ENCODE measurements at places on chromosomes 2 and 18. TPM values are rescaled to one million over a fixed set of nuclear protein-coding genes. Genes with fewer than 3 reads are reported as not detected.
A peak's percentile ranks its signal among the peaks of the same experiment; 100 is the strongest.

GRCh38 chr2:227460070-227460485 is 11.9 kb upstream of the AGFG1 start:
- peak overlapping the region; percentile 89 for H3K27ac ChIP-seq
- peaks cover 3% of the 10 kb centered on the region for H3K36me3 ChIP-seq

The CFAP221 gene
- not detected for total RNA-seq

DNA sequence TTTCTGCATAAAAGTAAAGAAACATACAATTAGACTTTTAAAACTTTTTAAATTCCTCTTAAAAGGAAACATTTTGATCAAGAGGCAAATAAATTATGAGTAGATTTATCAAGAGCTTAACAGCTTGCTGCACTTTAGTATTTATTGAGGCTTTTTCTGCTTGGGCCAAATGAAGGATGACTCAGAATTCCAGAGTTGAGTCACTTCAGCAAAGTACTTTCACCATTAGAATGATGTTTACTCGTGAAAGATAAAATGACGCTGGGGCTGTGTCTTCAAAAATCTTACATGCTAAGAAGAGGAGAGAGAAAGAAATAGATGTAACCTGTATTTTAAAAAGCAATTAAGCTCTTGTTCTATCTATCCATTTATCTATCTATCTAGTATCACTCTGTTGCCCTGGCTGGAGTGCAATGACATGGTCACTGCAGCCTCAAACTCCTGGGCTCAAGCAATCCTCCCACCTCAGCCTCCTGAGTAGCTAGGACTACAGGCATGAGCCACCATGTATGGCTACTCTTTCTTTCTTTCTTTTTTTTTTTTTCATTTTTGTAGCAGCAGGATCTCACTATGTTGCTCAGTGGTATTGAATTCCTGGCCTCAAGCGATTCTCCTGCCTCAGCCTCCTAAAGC is 75.3 kb upstream of the RIOK3 start:
- H3K4me3 ChIP-seq, result no peak overlapping the region
- H3K36me3 ChIP-seq, result peaks cover 1% of the 10 kb centered on the region
- no peak overlapping the region for H3K27ac ChIP-seq

GRCh38 chr2:241966647-241967466 is 97.3 kb downstream of the RTP5 start:
- H3K4me3 ChIP-seq, result peak overlapping the region; percentile 70
- DNase-seq, result peak; percentile 7
- H3K36me3 ChIP-seq, result peaks cover 4% of the 10 kb centered on the region
- peaks cover 18% of the 10 kb centered on the region for H3K4me1 ChIP-seq

The FOXD4L1 gene
- total RNA-seq, result 0.23 TPM

DNA sequence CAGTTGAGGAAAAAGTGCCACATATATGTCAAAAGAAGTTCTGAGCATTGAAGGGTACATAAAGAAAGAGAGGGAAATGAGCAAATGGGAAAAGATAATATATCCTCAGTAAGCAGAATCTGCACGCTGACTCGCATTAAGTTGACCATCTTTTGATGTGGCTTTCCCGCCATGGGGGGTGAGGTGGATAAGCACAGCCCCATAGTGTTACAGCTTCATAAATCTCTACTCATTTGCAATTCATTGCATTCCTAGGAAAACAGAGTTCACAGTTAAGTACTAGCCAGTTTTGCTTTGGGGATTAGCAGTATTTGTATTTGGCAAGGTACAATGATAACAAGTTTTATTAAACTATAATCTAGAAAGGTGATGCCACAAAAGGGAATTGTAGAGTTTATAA is 814.2 kb downstream of the LRP1B start:
- H3K36me3 ChIP-seq, result no peaks in the 10 kb centered on the region
- H3K27ac ChIP-seq, result no peak overlapping the region
- H3K27me3 ChIP-seq, result no peaks in the 10 kb centered on the region
- H3K4me3 ChIP-seq, result no peak overlapping the region
- no peaks in the 10 kb centered on the region for H3K4me1 ChIP-seq

The RPRM gene
- total RNA-seq, result 0.23 TPM

DNA sequence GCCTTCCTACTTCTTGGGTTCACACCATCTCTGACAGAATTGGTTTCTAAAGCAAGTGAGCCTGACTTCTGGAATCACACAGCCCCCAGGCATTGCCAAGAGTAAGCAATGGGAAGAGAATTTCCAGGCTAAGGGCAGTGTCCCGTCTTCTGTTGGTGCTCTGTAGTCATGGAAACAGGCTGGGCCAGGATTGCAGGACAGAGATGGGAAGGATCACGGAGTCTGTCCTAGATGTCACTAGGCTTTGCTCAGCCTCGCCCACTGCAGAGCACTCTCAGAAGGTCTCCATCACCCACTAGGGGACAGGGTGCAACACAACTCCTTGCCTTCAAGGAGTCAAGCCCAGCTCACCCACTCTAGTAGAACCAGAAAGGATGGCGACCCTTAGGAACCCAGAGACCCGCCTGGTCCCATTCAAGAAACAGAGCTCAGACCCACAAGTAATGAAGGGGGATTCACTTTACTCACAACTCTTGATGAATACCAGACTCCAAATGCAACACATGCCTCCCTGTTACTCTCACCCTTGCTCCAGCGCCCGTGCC is 48.6 kb upstream of the TEX51 start:
- no peak overlapping the region for H3K4me3 ChIP-seq
- no peak overlapping the region for H3K27ac ChIP-seq
- no peak for DNase-seq
- H3K36me3 ChIP-seq, result no peaks in the 10 kb centered on the region

- H3K4me3 ChIP-seq, result no peak overlapping the region
- no peak for DNase-seq
- H3K27ac ChIP-seq, result no peak overlapping the region
- no peaks in the 10 kb centered on the region for H3K36me3 ChIP-seq
- peaks cover 18% of the 10 kb centered on the region for H3K4me1 ChIP-seq
Measured at GRCh38 chr2:109406301-109406700, 207.5 kb downstream of the SEPTIN10 start.

DNA sequence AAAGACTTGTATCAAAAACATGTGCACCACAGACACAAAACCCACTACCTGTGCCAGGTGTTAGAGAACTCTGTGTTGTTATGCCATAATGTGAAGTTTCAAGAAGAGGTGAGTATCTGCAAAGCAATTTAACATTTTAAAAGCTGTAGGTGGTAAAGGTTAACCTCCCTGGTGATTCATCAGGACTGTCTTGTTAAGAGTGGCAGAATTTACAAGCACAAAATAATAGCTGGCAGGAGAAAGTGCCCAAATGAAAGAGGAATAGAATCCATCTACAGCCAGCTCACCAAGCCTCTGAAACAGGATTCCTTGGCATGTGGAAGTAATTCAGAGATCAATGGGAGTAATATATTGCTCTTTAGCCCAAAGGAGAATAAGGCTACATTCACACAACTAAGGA is 230.7 kb downstream of the AFF3 start:
- peaks cover 3% of the 10 kb centered on the region for H3K4me1 ChIP-seq
- H3K27me3 ChIP-seq, result no peaks in the 10 kb centered on the region
- no peak overlapping the region for H3K27ac ChIP-seq
- no peak overlapping the region for H3K4me3 ChIP-seq
- no peaks in the 10 kb centered on the region for H3K36me3 ChIP-seq

The ITGA4 gene
- 61.6 TPM for total RNA-seq

DNA sequence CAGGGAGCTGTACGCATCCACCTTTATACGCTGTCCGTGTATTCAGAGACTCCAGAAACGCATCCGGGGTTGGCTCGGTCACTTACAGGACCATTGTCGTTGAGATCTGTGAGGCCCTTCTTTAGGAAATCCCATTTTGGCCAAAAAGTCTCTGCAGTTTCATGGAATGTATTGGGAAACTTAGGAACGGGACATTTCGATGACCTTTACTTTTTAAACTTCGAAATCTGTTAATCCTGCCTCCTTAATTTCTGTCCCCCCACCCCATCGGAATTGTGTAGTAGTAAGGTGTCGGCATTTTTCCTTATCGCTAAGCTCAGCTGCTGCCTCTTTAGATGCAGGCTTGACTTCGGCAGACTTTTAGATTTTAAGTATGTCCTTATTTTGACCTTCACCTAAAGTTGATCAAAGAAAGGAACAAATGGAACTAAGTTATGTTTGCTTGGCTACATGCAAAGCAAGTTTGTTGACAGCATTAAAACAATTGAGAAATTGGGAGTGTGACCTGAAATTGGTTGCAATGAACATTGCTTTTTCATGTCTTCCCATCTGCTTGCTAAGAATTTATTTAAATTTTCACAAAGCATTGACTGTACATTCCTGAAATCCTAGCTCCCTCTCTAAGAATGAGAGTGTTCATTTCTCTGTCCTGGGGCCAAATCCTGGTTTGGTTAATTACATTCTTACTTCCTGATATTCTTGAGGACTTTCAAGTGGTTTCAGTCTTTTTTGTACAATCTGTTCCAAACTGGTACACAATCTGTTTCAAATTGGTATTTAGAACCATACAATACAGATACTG is 884 bp upstream of the RAPH1 start:
- peaks cover 19% of the 10 kb centered on the region for H3K4me1 ChIP-seq
- H3K27ac ChIP-seq, result no peak overlapping the region

DNA sequence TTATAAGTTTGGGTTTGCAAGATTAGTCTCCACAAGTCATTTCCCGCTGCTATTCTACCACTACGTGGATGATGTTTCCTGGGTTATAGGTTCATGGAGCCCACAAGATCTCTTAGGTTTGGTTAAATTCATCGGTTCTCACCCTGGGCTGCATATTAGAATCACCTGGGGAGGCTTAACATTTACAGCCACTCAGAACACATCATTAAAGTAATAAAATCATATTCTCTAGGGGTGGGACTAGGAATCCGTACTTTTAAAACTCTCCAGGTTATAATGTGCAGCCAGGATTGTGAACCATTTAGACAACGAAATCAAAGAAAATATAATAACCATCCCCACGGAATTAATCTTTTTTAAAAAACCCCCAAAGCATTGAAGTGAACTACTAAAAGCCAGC is 167.7 kb downstream of the ACTR3 start:
- no peaks in the 10 kb centered on the region for H3K4me1 ChIP-seq
- no peak overlapping the region for H3K4me3 ChIP-seq
- no peak for DNase-seq
- H3K27ac ChIP-seq, result no peak overlapping the region
- H3K27me3 ChIP-seq, result peaks cover 14% of the 10 kb centered on the region

The HOXD13 gene
- total RNA-seq, result not detected

The ABCB11 gene
- total RNA-seq, result not detected

DNA sequence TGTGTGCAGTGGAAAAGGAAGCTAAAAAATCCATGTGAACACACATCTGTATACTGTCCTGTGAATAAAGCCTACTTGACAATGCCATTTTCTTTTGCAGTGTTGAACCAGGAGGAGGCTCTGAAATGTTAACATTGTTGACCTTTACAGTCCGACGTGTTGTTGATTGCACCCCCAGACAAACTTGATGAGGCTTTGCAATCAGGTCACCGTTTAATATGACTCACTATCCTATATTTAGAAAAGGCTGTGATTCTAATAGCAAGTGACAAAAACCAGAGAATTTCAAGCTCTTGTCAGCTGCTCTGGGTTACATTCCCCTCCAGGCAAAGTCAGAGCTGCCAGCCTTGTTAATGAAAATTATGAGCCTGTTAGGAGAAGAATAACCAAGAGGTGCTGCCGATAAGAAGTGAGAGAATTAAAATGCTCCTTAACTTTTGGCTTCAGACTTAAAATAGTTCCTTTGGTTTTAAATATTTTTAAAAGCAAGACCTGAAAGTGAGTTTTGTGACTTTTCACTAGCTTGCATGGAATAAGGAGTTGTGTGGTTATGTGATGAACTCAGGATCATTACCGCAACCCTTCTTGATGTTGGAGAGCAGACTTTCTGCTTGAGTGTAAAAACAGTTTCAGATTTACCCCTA is 162.1 kb downstream of the QPCT start:
- H3K36me3 ChIP-seq, result no peaks in the 10 kb centered on the region
- peaks cover 3% of the 10 kb centered on the region for H3K27me3 ChIP-seq
- H3K4me1 ChIP-seq, result no peaks in the 10 kb centered on the region
- no peak overlapping the region for H3K4me3 ChIP-seq
- H3K27ac ChIP-seq, result no peak overlapping the region

DNA sequence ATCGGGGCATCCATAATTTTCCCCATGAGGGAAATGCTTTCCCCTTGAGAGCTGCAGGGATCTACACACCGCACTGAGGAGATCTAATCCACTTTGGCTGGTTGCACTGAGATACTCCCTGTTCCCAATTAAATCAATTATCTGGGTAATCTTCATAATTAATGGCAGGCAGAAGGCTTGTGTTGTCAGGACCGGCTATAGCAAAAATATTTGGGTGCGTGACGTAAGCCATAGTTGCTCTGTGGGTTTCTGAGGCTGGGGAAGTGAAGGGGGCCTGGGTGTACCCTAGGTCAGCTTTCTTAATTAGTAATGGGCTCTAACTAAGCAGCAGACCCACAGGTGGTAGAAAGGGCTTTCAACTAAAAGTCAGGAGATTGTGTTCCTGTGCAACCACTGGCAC is 62.8 kb upstream of the UPP2 start:
- no peak overlapping the region for H3K4me3 ChIP-seq
- no peak overlapping the region for H3K27ac ChIP-seq
- H3K27me3 ChIP-seq, result peaks cover 16% of the 10 kb centered on the region

The ZAP70 gene
- 218 TPM for total RNA-seq

GRCh38 chr18:79556829-79557585 is 122.6 kb upstream of the CTDP1 start:
- H3K4me3 ChIP-seq, result no peak overlapping the region
- H3K4me1 ChIP-seq, result no peaks in the 10 kb centered on the region
- DNase-seq, result no peak
- no peak overlapping the region for H3K27ac ChIP-seq

The CDCA7 gene
- total RNA-seq, result 91.7 TPM

The PRSS56 gene
- total RNA-seq, result not detected

GRCh38 chr2:111034606-111035005 is 86.1 kb upstream of the BCL2L11 start:
- H3K27ac ChIP-seq, result no peak overlapping the region
- no peak overlapping the region for H3K4me3 ChIP-seq
- H3K4me1 ChIP-seq, result peaks cover 45% of the 10 kb centered on the region
- DNase-seq, result no peak

DNA sequence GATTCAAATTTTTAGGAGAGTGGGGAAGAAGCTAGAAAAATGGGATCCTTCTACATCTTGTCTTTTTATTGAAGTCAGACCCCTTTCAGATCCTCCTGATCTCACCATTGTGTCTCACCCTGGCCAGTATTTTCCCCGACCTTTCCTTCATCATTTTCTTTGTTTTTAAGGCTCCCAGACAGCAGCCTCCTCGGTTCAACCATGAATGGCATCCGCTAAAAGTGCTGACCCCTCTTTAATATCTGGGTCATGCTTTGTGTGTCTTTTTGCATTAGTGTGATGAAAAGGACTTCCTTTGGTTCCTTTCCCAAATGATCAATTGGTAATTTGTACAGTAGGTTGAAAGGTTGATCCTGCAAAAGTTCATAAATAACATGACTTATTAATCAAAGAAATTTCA is 26.7 kb upstream of the THOC1 start:
- no peak overlapping the region for H3K27ac ChIP-seq
- no peak overlapping the region for H3K4me3 ChIP-seq
- H3K27me3 ChIP-seq, result peaks cover 11% of the 10 kb centered on the region
- no peaks in the 10 kb centered on the region for H3K4me1 ChIP-seq

DNA sequence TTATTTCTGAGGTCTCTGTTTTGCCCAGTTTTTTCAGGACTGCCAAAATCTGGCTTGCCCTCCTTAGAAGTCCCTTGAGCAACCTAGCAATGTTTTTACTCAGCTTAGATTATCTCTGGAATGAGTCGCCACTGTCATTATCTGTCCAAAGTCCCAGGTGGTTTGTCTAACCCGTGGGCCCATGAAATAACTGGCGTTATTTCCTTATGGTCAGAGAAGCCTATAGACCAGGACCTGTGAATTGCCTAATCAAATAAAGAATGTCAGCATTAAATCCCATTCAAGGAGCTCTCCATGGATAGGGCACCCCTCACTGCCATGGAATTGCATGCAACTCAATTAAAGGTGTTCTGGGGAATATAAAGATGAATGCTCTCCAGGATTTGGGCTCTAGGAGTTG is 373.9 kb downstream of the SETBP1 start:
- no peak overlapping the region for H3K4me3 ChIP-seq
- no peaks in the 10 kb centered on the region for H3K4me1 ChIP-seq
- H3K27ac ChIP-seq, result no peak overlapping the region
